Cerebellar nuclear complex (tissue), 1 donor: ENCODE measurements at places on chromosomes 7 and 10.

- no peak for DNase-seq
Observed at GRCh38 chr10:118581340-118581739, 14.1 kb downstream of the PRLHR start.

DNA sequence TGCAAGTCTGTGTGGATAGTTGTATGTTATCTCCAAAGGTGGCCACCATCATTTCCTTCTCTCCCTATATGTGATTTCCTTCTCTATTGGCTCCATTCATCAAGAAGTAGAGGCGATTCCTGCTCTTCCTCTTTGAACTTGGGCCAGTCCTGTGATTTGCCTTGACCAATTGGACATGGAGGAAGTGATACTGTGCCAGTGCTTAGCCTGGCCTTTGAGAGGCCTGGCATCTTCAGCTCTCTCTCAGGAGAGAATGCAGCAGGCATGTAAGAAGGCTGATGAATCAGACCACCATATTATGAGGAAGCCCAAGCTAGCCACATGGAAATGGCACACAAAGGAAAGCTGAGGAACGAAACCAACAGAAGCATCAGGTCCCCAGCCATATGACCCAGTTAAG lies 195.0 kb upstream of the SVIL start:
- no peak for DNase-seq

GRCh38 chr10:95475003-95475383 lies 86.2 kb downstream of the SORBS1 start:
- no peak for DNase-seq

GRCh38 chr10:69957886-69958555 lies 94.6 kb upstream of the MACROH2A2 start:
- DNase-seq, result no peak

GRCh38 chr10:122056431-122057094 lies 67.6 kb downstream of the TACC2 start:
- no peak for DNase-seq

DNA sequence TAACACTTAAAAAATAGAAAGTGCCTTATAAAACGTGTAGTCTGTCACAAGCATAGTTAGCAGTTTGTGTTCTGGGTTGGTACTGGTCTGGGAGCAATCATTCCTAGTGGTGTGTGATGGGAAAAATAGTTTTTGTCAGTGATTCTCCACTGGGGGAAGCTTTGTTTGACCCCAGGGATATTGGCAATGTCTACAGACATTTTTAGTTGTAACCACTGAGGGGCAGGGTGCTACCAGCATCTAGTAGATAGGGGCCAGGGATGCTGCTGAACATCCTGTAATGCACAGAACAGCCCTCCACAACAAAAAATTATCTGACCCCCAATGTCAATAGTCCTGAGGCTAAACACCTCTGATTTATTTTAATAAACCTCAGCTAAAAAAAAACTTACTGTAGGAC lies 51.6 kb upstream of the CREB5 start:
- no peak for DNase-seq

GRCh38 chr7:73707045-73707631 lies 12.3 kb downstream of the STX1A start:
- DNase-seq, result no peak

DNA sequence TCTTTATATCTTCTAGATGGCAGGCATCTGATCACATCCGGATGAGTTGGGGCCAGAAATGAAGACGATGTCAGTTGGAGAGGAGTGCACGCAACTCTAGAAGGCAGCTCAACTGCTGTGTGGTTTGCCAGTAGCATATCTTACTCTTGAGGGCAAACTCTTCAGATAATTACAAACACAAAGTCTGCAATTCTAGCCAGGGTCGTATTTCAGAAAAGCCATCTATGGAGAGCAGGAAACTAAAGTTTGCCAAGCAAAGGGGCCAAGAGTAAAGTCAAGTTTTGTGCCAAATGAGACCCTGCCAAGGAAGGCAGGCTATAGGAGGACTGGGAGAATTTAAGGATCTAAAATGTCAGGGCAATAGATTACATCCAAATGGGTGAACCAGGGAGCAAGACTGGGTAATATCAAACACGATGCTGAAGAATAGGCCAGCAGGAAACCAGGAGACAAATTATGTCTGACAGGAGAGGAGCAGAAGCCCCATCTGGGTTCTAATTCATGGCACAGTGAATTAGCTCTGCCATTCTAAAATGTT lies 312.5 kb upstream of the SEMA3C start:
- DNase-seq, result no peak

DNA sequence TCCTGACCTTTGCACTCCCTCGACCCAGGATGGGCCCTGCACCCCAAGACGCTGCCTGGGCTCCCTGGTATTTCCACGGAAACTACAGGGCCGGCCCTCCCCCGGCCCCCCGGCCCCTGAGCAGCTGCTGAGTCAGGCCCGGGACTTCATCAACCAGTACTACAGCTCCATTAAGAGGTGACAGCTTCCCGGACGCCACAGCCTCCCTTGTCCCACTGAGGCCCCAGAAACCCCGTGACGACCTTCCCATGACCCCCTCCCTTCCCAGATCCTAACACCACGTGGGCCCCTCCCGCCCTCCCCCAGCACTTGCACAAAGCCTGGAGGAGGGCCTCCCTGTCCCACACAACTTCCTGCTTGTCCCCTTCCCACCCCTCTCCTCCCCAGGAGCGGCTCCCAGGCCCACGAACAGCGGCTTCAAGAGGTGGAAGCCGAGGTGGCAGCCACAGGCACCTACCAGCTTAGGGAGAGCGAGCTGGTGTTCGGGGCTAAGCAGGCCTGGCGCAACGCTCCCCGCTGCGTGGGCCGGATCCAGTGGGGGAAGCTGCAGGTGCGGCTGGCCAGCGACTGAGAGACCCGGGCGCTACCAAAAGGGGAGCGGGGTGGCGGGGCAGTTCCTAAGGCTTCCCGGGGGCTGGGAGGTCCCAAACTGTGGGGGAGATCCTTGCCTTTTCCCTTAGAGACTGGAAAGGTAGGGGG lies 5.7 kb downstream of the NOS3 start:
- no peak for DNase-seq

- DNase-seq, result no peak
Observed at GRCh38 chr7:88670536-88670935, 89.0 kb upstream of the ZNF804B start.

GRCh38 chr10:63515002-63515763 lies 6.0 kb upstream of the REEP3 start:
- no peak for DNase-seq

DNA sequence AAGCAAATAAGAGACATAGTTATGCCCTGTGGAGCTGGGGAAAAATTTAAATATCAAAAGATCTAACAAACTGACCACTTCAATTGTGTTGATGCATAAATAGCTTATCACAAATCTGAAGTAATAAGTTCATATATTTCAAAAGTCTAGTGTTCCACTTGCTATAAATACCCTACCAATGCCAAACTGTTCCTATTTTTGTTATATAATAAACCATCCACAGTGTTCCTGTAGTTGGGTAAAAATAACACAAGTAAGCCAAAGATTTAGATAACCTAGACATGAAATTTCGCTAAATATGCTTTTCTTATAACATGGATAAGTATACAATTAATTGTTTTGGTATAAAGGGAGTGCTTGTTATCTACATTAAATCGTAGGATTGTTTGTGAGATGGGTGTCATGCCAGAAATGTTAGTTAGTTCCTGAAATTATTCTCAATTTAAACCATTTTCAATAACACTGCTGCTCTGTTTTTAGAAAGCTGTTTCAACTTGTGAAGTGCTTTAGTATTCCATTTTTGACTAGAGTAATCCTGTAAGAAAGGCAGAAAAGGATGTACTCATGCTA lies 85.5 kb downstream of the CACNA2D1 start:
- DNase-seq, result no peak

- no peak for DNase-seq
Observed at GRCh38 chr10:71814922-71815411, 36.1 kb downstream of the PSAP start.

DNA sequence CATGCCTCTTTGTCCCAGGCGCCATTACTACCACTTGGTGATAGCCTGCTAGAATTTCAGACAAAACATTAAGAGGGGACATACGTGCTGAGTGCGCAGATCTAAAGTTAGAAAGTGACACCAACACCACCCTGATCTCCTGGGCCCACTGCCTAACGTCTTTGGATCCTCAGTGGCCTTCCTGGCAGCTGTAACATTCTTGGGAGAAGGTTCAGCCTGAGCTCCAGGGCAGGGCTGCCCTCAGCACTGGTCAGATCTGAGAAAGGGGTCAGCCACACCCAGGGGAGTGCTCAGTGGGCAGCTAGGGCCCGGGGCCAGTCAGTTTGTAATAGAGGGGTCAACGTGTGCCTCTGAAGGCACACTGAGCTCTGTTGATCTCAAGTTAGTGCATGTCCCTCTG lies 48.4 kb downstream of the ZCCHC24 start:
- no peak for DNase-seq

DNA sequence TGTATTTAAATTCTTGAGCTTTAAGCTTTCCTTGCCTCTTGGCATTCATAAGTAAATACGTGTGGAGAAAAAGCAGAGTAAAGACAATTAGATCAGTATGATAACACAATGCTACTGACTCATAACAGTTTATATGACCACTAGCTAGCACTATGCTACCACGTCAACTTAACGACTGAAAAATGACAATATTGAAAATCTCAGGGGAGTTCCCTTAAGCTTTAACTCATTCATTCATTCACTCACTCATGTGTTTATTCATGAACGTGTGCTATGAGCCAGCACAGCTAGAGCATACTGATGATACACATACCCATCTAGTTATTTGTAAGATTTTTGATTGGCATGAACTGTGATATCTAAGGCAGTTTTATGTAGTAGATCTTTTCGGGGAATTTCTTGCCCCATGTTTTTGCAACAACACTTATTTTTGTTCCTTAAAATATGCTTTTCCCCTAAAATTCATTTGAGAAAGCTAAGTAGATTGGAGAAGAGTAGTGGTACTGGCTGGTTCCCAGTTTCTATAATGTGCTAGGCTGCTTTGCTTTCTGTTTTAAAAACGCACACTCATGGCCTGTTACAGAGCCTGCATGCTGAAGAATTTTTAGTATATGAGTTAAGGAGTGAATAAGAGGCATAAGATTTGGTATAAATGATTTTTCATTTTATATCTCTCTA lies 57.4 kb upstream of the ACBD5 start:
- DNase-seq, result no peak

DNA sequence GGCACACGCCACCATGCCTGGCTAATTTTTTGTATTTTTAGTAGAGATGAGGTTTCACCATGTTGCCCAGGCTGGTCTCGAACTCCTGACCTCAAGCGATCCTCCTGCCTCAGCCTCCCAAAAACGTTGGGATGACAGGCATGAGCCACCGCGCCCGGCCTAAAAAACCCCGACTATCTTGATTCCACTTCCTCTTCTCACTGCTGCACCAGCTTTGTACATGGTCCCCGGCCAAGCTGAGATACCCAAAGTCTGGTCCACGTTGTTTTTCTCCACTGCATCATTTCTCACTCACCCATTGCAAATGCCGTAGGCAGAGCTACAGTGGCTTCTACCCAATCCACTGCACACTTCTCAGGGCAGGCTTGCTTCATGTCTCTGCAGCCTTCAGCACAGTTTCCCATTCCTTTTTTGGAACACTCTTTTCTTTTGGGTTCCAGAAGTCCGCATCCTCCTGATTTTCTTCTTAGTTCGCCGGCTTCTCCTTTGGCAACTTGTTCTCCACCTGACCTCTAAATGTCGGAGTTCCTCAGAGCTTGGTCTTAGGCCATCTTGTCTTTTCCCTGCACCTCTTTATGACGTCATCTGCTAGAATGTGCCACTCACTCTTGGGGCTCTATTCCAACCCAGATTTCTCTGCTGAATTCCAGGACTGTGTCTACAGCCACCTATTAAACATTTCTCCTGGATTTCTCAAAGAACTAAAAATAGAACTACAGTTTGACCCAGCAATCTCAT lies 6.0 kb upstream of the GNB2 start:
- DNase-seq, result no peak

DNA sequence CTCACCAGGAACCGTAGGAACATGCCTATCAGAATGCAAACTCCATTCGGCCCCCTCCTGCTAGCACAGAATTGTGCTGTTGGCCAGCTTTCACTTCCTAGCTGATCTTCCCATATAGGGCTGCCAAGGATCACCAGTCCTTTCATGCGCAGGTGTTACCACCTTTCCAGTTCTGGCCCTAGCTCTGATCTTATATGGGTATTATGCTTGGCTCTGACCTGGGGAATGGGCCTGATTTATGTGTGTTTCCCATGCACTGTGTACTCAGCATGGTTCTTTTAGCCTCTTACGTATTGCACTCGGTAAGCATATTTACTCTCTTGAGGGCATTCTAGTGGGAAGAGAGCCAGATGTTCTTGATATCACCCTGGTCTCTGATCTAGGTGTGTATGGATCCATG lies 11.1 kb downstream of the SLC35G1 start:
- DNase-seq, result no peak

DNA sequence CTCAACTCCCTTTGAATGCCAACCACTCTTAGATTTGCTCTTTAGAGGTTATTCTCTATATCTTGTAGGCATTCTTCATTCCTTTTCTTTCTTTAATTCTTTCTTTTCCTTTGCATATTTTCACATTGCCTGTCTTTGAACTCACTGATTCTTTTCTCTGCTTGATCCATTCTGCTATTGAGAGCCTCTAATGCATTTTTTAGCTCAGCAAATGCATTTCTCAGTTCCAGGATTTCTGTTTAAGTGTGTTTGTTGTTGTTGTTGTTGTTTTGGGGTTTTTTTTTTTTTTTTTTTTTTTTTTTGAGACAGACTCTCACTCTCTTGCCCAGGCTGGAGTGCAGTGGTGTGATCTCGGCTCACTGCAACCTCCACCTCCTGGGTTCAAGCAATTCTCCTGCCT lies 71.6 kb downstream of the FBXL13 start:
- no peak for DNase-seq
